ENCODE measurements at places on chromosomes 4 and X.

DNA sequence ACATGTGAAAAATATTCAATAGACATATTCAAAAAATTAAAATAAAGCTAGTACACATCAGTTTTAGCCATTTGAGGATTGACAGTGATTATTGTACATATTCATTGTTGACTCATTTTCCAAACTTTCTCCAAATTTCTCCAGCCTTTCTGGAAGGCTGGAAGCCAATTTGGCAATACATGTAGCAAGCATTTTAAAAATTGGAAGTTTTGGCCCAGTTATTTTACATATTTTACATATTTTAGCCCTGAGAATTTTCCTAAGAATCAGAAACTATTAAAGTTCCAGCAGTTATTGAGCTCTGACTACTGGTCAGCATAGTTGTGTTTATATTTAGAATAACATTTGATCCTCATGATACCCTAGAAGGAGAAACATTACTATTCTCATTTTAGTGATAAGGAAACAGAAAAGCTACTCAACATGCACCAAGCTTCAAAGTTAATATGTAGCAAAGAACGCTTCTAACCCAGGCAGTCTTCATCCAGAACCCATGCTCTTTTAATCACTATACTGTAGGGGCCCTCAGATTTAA, 3.2 kb downstream of the CABS1 start:
- no peak for DNase-seq

- DNase-seq: no peak
These were observed 35.3 kb upstream of the CXCL8 start for GRCh38 chr4:73705056-73705432.

DNA sequence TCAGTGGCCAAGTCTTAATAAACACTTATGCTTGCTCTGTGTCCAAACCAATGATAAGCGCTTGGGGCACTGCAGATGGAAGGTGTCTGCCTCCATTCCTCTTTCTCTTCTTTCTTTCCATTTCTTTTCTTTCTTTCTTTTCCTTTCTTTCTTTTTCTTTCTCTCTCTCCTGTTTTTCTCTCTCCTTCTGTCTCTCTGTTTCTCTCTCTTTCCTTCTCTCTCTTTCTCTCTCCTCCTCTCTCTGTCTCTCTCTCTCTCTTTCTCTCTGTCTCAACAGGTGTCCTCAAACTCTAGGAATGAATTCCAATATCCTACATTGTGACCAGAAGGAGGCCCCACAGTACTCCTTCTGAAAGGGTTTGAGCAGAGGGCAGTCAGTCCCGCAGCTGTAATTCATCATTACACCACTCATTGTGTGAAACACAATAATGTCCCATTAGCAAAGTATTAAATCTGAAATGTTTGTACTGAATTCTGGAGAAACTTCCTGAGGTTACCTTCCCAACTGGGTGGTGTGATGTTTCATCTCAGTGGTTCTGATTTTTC, 66.5 kb upstream of the PAGE1 start:
- no peak for DNase-seq

- no peak for DNase-seq
These were observed 34.7 kb downstream of the ARX start for GRCh38 chrX:24981030-24981429.

GRCh38 chr4:93529692-93530372, 298.7 kb upstream of the ATOH1 start:
- no peak for DNase-seq

GRCh38 chr4:93828332-93828994, at the start of gene ATOH1:
Gene ATOH1, plus strand, starts transcription at chr4:93828753. Its CDS starts 174 bp downstream, at chr4:93828927.
- no peak for DNase-seq

DNA sequence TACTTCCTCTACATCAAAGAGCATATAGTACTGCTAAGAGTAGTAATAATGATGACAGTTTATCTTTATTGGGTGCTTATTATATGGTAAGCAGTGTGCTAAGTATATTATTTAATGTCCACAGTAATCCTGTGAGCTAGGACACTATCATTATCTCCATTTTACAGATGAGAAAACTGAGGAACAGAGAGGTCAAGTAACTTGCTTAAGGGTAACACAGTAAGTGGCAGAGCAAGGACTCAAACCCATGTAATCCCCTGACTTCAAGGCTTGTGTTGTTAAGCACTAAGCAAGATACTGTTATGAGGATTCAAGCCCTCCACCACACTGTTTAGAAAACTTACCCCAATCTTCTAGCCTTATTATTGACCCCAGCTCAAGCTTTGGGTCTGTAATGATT, 202.4 kb downstream of the ENOX2 start:
- no peak for DNase-seq

DNA sequence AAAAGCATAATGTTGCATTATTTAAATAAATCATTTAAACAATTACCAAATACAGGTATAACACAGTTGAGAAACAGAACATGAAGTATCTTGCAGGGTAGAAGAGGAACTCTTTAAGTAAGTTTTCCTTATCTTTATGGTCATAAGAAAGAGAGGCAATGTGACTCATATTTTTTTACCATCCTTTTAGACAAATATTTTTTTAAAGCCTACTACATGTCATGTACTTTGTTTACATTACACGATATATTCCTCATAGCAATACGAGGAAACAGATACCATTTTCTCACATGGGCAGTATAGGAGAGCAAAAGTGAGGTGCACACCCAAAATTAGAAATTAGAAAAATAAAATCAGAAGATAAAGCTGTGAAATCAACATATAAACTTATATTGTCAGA, 49.3 kb upstream of the EPHA5 start:
- no peak for DNase-seq

All from NCI-H510A (cell line).